ENCODE measurements at places on chromosomes 2 and 18. TPM values are rescaled to one million over a fixed set of nuclear protein-coding genes. Genes with fewer than 3 reads are reported as not detected.

Gene SIX3
- 0.28 TPM for total RNA-seq

DNA sequence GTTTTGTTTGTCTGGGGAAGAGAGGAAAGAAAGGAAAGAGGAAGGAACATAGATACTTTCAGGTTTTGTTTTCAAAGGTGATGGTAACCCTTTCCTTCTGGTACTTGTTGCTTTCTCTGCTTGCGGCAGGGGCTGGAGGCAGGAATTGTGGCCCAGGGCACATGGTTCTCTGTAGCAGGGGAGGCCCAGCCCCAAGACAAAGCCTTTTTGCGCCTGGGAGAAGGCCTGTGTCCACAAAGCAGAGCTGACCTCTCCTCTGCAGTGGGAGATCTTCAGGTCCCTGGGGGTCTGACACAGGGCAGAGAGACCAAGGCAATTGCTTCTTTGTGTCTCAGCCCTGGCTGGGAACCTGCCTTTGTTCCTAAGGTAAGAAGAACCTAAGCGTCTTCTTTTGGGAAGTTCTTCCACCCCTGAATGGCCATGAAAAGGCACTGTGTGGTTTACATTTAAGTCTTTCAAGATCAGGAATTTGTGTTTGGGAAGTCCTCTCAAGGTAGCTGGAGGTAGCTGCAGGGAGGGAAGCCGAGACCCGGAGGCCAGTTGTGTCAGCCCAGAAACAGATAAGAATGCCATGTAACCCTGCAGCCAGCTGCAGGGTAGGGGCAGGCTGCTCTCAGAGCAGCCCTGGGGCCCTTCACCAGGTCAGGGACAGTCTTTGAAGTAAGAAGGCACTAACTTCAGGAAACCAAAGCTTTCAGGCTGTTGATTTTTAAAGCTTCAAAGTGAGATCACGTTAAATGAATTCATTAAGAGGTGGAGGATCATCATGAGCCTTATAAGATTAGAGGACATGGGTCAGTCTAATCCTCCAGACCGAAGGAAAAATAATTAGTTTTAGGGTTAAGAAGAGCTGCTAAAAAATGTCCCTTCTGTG lies 119.3 kb downstream of the STPG4 start:
- DNase-seq, result no peak

Gene IL1F10
- total RNA-seq, result not detected

GRCh38 chr2:150878356-150878755 lies 383.3 kb downstream of the RBM43 start:
- no peak for DNase-seq

DNA sequence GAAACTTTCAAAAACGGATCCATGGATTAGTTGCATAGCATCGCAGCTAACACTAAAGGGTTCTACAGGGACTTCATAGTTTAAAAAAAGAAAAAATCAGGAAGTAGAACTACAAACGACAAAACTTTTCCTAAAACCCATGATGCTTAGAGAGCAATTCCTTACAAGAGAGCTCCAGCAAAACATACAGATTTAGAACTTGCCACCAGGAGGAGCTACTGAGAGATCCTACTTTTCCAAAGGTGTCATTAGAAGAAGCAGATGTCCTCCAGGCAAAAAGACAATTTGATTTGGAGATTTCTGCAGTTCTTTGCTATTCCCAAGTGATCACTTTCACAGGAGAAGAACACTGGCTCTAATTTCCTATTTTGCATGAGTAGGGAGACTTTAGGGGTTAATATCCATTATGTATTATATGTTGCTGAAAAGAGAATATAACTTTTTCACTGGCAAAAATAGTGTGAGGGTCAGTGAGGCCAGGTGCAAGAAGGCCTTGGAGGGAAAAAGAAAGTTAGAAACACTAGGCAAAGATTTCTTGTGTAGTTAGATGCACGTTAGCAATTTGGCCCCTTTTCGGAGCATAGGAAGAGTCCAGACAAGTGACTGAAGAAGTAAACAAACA lies 436.2 kb downstream of the SUCLG1 start:
- DNase-seq, result no peak

Gene TFCP2L1
- total RNA-seq, result 1.00 TPM

Gene UBXN4
- 79.9 TPM for total RNA-seq

- no peak for DNase-seq
Measured at GRCh38 chr18:31278609-31279071, 39.3 kb upstream of the DSG1 start.

- DNase-seq, result no peak
Measured at GRCh38 chr2:44330801-44331200, 30.5 kb downstream of the PREPL start.

DNA sequence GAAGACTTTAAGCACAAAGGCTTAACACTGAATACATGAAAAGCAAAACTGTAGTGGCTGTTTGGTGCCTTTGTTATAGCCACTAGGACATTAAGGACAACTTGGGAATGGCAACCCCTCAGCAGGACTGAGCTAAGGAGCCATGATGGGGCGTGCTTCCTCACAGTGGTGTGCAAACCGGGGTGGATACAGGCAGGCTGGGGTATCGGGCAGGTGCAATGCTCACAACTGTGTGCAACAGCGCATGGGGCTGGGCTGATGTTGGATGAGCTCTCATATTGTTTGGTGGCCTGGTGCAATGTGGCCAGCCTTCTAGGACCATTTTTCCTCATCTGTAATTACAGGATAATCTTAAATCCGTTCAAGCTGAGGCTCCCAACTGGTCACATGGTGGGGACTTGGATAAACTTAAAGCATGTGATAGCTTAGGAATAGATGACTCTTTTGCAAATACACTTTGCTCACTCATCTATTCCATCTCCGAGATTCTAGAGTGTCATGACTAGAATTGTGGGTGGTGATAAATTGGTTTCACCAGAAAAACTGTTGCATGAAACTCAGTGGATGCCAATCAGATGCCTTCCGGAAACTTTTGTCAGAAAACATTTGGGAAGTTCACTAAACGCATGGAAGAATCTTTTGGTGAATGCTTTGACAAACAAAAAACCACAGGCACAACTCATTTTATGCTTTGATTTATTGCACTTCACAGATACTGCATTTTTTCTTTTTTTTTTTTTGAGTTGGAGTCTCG lies 116.5 kb downstream of the PXDN start:
- no peak for DNase-seq

All from dorsolateral prefrontal cortex (tissue), 122 donors.